Putamen (tissue), 1 donor: ENCODE measurements at places on chromosomes 7 and 10.

DNA sequence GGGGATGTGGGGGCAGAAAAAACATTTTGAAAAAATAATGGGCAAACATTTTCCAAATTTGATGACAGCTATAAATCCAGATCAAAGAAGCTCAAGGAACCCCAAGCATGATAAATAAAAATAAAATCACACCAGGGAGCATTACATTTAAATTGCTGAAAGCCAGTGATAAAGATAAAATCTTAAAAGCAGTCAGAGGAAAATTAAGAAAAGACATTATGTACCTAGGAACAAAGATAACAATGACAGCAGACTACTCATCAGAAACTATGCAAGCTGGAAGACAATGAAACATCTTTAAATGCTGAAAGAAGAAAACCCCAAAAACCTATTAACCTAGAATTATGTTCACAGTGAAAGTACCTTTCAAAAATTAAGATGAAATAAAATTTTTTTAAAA is 23.3 kb downstream of the NEUROG3 start:
- DNase-seq, result no peak

DNA sequence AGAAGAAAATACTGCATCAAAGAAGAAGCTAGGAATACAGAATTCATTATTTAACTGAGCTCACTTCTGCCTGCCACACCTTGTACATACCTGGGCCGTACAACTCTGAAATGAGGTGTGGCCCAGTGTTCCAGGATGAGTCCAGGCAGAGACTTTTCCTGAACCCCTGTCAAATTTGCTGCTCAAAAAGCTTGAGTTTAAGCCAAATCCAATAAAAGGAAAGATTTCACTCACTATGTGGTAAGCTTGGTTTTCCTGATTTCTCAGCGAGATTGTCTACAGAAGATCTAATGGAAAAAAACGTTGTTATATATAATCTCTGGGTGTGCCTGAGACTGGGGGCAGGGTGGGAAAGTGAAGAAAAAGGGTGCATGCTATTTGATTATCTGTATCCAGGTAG is 72.1 kb upstream of the EGFR start:
- no peak for DNase-seq

- no peak for DNase-seq
Measured at GRCh38 chr7:150453892-150454291, 3.5 kb downstream of the GIMAP8 start.

DNA sequence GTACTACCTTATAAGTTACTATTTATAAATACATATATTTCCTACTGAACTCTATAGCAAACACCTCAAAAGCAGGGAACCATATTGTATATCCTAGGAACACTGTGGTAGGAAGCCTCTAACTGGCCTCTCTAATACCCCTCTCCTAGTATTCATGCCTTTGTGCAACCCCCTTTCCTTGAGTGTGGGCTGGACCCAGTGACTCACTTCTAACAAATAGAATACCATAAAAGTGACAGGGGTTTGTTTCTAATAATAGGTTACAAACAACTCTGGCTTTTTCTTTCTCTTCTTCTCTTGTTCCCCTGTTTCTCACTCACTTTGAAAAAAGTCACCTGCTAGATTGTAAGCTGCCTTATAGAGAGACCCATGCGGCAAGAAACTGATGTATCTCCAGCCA is 51.6 kb upstream of the MACC1 start:
- no peak for DNase-seq

GRCh38 chr10:111107023-111107422 is 30.2 kb downstream of the ADRA2A start:
- DNase-seq, result no peak

GRCh38 chr10:5477948-5478693 is 21.2 kb downstream of the CALML5 start:
- no peak for DNase-seq

DNA sequence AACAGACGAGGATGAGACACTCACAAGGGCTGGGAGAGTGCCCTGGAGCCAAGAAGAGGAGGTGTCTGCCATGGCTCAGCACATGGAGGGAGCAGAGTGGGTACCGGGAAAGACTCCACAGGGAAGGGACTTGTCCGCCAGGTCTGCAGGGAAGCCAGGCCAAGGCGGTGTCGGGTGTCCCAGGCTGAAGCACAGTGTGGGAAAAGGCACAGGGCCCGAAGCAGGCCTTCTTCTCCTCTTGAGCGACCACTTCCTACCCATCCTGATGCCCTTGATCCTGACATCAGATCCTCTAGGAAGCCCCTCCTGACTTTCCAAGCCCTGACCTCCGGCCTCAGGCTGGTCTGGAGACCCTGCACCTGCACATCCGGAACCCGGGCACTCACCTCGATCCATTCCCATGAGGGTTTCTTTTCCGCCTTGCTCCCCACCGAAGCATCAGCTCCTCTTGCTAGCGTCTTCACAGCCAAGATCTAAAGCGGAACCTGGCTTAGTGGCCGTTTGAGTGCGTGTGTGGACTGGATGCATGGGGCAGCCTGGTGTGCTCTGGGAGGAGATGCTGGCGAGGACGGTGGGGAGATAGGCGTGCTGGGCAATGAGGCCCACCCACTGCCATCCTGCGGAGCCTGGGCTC is 8.5 kb downstream of the CALML3 start:
- DNase-seq, result no peak

- no peak for DNase-seq
Measured at GRCh38 chr7:75559976-75560365, 67.9 kb downstream of the SPDYE5 start.

- DNase-seq, result no peak
Measured at GRCh38 chr7:96993094-96993865, 12.1 kb upstream of the DLX6 start.

GRCh38 chr7:139511315-139511714 is 12.2 kb upstream of the CLEC2L start:
- DNase-seq, result no peak

GRCh38 chr7:154902600-154903082 is 100.3 kb downstream of the PAXIP1 start:
- DNase-seq, result peak; percentile 69

GRCh38 chr7:50807026-50807730 is 24.5 kb upstream of the GRB10 start:
- DNase-seq, result no peak

GRCh38 chr10:17290226-17290625 is 62.2 kb downstream of the VIM start:
- no peak for DNase-seq

GRCh38 chr7:86202833-86203232 is 440.9 kb upstream of the GRM3 start:
- DNase-seq, result no peak

DNA sequence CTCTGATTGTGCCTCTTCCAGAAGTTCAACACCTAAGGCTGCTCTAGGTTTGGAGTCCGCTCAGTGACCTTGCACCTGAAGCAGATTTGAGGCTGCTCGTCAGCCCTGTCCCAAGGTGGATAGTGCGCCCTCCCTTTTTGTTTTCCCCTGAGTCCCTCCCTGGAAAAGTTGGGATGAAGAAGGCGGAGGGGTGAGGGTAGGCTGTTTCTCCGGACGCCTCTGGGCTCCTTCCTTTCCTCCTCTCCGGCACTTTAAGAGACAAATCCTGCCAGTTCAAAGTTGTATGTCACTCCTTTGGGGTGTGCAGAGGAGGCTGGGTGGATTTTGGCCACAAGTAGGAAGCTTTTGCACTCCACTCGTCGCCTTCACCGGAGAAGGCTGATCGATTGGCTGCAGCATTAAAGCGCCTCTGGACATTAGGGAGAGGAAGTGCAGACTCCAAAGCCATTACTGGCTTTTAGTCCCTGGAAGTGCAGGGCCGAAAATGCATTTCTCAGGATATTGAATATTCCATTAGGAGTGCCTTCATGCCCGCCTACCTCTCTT is 81.9 kb upstream of the PRKG1 start:
- DNase-seq, result no peak

DNA sequence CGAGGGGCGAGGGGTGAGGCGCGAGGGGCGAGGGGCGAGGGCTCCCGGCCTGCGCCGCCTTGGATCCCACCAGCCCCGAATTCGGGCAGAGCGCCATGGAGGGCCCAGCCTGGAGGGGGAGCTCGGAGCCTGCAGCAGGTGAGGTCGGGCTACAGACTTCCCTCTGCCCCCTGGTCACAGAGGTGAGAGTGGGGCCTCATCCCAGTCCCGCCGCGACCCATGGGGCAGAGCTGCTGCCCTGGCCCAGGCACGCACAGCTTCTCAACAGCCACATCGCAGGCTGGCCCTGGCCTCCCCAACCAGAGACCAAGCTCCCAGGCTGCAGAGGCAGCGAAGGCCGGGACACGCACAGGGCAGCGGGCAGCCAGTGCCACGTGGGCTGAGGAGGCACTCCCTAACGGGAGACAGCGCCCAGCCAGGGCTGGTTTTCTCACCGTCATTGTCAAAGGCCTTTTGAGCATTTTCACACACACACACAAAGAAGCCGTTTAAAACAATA is 191.8 kb downstream of the PTPRN2 start:
- no peak for DNase-seq

DNA sequence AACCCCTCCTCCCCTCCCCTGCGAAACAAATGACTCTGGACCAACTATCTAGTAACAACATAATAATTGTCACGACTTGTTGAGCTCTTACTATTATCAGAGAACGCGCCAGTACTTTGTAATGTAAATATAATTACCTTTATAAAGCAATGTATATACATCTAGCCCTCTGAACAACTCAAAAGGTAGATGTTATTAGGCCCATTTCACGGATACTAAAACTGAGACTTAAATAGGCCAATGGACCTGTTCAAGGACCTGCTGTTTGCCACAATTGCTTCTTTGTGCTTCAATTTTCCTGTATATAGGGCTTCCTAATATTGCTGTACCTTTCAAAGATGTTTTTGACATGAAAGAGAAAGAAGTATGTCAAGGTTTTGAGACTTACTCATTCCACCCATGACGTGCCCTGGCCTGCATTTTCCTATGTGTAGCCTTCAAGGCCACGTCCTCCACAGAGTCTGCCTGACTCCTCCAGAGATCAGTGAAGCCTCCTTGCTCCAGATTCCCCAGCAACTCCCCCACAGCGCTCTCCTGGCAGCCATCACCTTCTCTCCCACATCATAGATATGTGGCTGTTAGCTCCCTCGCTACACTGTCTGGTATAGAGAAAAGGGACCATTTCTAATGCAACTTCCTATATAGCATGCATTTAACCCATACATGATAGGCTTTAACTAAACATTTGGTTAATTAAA is 156.6 kb downstream of the SKIDA1 start:
- DNase-seq, result peak; percentile 6

DNA sequence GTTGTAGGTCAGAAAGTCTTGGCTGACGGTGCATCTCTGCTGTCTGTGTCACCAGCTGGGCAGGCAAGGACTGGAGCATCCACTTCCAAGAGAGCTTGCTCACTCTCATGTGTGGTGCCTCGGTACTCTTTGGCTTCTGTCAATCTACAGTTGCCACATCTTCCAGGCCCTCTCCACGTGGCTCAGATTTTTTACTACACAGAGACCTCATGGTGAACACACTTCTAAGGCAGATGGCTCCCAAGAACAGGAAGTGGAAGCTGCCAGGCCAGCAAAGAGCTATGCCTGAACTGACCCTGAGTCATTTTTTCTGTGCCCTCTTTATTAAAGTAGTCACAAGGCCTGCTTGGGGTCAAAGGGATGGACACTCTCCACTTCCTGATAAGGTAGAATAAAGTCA is 351.5 kb upstream of the AUTS2 start:
- DNase-seq, result peak; percentile 34

GRCh38 chr7:20464891-20465290 is 134.2 kb downstream of the ITGB8 start:
- no peak for DNase-seq

DNA sequence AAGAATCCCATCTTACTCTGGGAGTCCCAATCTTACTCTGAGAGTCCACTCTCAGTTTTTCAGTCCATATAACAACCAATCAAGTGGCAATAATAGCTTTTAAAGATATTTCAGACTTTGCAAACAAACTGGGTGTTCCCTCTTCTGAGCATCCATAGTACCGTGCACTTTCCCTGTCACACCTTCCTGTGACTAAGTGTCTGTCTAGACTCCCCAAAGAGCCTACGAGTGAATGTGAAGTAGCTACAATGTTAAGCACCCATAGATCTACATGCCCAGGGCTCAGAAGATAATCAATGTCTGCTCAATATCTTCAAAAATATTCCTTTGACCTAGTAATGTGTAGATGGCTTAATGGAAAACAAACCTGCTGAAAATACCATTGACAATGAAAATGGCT is 95.6 kb upstream of the ASAH2 start:
- DNase-seq, result no peak

DNA sequence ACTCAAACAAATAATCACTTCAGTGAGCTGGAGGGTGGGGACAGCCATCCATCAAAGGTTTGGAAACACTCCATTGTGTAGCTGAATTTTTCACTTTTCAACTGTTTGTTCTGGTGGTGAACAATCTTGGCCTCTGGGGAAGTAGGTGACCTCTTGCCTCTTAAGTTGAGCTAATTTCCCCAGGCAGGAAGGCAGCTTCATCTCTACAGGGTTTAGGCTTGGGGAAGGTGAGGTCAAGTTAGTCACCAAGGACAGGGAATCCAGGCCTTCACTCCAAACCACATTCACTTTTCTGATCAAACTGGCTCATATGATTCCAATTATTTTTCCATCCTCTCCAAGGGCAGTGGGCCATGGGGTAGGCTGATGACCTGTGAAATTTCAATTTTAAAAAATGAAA is 138.3 kb upstream of the HABP2 start:
- DNase-seq, result no peak

GRCh38 chr7:133355325-133355708 is 102.4 kb downstream of the EXOC4 start:
- no peak for DNase-seq

GRCh38 chr10:930625-931325 is 730 bp downstream of the LARP4B start:
- DNase-seq, result no peak

DNA sequence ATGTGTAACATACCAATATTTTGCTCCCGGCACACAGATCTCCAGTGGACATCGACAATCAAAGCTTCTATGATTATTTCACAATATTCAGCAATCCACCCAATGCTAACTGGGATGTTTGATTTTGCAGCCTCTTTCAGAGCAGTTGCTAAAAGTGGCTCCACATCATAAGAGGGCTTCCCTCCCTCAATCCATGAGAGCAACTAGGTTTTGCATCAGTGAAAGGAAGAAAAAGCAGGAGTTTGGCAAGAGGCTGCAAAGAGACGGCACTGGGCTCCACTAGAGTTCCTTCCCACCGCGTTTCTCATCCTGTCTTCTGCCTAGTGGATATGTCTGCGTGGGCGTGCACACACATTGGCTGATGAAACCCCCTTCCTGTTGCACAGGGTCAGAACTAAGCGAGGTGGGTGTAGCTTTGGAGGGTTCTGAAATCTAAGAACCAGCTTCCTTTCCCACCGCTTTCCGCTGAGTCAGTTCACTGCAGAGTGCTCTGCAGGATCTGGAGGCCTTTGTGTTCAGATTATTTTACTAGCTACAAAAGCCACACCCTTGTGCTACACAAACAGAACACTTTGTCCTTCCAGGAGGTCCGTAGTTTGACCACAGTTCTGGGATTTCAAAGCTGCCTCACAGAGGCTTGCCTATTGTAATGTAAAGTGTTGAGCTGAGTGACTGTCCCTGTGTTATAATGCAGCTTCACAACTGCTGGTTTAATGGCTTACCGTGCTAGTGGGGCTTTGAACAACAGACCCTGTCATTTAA is 28.1 kb downstream of the ARL4A start:
- DNase-seq, result peak; percentile 34

DNA sequence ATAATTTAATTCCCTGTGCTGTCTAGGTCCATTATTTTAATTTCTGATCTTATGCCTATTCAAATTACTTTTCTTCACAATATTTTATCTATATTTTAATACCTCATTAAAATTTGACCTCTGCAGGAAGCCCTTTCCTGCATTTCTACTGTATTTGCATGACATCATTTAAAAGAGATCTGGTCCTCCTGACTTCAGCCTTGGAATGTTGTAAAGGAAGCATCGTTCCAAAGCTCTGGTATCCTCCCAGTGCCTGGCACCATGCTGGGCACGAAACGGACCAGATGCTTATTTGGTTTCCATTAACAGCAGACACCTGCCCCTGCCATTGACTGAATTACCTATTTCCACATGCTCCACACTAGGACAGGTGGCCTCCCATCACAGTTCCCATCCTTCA is 247.5 kb downstream of the KLF6 start:
- DNase-seq, result no peak
